ENCODE measurements at places on chromosomes 5 and 9.

DNA sequence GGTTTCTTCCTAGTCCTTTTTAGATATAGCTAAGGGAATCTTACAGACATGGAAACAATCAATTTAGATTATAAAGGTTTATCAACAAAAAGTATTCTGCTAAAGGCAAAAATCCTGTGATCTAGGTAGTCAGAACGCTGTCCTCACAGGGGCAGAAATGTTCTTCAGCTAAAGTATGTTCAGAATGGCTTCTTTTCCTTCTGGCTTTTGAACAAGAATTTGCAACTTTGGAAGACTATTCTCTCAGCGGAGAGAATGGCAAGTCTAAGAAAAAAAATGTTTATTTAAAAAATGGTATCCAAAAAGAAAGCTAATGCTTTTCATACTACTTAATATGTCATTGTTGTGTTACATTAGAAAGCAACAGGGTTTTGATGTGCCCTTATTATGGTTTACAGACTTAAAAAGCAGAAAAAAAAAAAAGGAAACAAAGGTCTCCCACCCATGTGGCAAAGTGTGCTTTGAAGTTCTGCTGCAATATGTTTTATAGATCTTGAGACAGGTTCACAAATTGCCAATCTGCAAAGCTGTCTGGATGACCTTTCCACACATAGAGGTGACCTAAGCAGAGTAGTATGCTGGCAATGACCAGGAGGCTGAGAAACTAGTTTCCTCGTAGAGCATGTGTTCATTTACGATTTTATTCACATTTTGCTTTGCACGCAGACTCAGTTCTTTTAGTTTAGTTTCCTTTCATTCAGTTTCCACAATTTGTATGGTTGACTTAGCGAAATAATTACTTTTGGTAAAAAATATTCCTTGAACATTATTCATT, 45.1 kb upstream of the PJA2 start:
- DNase-seq: no peak

GRCh38 chr5:60333005-60333571, 366.9 kb downstream of the DEPDC1B start:
- no peak for DNase-seq

GRCh38 chr5:141654298-141654697, 3.1 kb upstream of the FCHSD1 start:
- DNase-seq: no peak

DNA sequence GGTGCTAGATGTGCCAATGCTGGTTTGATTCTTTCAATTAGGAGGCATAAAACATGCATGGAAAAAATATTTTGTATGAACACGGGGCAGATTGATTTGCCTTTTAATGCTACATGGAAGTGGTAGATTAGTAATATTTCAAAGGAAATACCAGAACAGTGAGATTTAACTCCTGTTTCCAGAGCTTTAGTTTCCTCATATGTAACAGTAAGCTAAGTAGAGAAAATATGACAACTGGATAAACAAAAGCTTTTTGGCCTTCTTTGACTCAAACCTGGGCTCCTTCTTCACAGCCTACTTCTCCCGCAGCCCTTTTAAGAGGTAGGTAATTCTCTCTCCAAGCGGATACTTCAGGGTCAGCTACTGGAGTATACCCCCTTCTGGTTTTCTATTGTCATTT, 254.2 kb upstream of the TRPC7 start:
- DNase-seq: no peak

DNA sequence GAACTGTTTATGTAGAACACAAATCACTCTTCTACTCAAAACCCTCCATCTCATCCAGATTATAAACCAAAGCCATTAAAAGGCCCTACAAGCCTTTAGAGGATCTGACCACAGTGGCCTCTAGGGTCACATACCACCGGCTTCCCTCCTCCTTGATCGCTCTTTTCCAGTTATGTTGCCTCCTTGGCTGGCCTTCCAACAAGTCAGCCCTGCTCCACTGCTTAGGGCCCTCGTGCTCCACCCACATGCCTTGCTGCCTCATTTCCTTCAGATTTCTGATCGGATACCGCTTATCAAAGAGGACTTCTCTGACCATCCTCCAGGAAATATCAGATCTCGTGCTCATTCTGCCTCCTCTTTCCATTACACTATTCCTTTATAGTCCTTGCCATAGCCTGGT, 139.4 kb upstream of the RAI14 start:
- DNase-seq: no peak

DNA sequence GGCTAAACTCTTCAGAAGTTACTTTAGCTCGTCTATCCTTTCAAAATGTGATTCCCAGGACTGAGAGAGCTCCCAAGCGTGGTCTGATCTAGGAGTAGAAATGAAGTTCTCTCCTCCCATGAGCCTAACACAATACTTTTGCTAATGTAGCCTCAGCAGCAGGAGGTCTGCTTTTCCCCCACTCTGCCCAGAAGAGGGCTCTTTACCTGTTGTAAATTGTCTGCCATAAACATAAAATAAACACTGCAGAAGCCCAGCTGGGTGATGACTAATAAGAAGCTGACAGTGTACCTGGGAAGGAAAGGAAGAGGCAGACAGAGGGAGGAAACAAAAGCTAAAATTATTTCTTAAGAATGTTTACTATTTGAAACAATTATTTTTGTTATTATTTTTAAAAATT, 15.4 kb downstream of the SLC36A3 start:
- DNase-seq: peak; percentile 20

DNA sequence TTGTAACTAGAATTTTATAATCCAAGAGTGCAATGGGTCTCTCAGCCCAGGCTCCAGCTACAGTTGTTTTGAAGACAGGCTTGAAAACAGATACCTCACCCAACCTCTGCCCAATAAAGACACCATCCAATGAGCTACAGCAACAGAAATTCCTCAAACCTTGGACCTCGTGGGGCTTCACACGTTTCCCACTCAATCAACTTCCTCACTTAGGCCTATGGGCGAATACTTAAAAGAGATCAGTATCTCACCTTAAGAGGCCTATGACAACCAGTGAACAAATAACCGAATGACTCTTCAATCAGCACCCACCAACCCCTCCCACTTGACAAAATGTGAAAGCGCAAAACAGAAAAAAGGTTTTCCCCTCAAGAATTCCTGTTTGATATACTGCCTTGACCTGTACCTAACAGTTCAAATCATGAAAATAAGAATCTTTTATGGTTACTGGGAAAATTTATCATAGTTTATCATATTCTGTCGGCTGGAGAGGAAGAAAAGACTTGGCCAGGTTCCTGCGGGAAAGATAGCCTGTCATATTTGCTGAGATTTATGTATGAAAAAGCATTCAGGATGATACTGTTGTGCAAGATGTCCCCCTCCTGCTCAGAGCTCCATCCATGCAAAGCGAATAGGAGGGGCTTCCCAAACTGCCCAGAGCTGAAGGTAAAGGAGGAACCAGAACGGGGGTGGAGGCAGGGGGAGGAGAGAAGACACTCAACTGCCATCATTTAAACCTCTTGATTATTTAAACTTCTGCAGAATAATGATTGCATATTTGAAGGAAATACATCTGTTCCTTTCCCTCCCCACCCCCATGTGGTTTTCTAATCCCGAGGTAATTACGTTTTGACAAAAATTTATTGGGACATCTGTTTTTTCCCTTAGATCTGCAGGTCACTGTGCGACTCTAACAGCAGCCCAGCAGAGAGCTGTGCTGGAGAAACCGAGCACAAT, 256.3 kb downstream of the NFIB start:
- DNase-seq: no peak

GRCh38 chr5:172943906-172944305, 15.3 kb upstream of the RPL26L1 start:
- DNase-seq: no peak

DNA sequence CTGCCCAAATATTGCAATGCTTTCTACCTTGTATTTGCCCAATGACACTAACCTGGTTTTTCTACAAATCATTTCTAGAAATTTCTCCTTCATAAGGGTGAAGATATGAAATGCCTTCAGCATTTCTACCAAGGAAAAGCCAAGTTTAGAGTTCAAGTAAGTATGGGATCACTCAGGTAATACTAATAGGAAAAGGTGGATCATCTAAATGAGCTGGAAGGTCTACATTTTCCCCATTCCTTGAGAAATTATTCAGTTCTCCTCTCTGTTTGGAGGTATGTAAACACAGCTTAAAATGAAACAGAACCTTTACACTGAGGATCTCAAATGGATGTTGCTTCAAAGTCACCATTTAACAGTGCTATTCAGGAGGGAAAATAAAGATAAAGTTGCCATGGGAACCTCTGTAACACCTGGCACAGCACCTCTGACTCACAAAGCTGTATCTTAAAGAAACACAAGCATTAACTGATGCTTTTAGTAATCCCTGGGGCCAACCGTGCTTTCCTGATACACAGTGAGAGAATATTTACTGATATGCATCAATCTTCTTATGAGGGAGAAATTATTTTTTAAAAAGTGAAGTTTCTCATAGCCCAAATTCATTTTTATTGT, 161.3 kb downstream of the DRD1 start:
- DNase-seq: no peak

DNA sequence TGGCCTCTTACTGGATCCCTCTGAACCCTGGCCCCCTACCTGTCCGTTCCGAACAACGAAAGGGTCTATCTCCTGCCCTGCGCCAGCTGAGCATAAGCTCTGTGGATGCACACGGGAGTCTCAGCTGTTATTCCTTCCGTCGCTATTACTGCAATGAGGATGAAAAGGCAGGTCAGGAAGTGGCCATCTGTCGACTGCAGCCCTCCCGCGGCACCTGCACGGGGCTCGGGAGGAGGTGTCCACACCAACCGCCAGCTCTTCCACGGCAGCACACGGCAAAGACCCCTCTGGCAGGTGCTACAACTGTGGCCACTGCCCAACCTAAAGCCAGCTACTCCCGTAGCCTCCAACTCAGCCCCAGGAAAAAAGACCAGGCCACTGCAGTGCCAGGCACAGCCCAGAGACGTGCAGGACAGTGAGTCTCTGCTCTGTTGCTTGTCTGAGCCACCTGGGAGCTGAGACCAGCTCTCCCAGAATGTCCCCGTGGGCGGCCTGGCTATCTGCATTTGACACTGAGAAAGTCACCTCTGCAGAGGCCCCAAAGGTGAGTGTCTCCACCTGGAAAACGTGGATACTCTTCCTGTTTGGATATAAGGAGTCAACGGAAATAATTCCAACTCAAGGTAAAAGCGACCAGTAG, 19.1 kb downstream of the CAMSAP1 start:
- no peak for DNase-seq

GRCh38 chr5:73928476-73929070, 302.6 kb downstream of the ARHGEF28 start:
- DNase-seq: no peak

DNA sequence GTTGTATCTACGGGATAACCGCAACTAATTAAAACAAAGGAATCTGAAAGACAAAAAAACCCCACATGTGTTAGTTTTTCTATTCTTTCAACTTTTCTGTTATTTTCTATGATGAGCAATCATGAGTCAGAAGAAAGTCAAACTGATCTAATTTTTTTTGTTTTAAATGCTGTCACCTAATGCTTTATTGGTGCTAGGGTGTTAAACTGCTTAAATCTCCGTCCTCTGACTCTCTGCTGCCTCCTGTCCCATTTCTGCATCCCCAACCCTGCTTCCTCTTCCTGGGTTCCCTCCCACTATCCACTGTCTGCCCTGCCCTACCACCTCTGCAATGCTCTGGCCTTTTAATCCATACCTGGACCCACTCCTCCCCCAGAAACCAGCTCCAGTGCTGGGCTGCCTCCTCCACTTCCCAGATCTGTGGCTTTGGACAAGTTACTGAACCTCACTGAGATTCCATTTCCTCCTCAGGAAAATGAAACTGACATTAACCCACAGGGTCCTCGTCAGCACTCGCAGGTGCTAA, 15.7 kb downstream of the PTPN3 start:
- DNase-seq: no peak

- peak; percentile 12 for DNase-seq
These were observed 2.8 kb upstream of the ZNF462 start for GRCh38 chr9:106859957-106860720.

DNA sequence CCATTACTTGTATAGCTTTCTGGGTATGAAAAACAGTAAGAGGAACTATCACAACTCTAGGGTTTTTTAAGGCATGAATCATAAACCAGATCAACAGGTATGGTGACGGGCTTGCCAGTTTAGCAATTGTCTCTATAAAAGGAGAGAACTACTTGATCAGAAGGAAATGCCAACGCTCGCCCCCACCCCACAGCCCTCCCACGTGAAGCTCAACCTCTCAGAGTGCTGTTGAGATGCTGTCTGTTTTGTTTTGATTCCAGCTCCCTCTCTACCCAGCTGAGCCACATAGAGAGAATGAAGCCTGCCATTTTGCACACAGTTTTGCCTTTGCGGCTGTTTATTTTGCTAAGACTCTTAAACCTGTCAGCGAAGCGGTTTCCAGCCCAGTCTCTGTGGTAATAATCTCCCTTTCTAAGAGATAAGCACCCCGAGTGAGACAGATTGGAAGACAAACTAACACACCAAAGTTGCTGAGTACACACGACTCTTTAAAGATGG, 257.9 kb upstream of the ANKRD55 start:
- DNase-seq: no peak

Measured in GM13976 (cell line).